ENCODE measurements at places on chromosomes 4 and X.

- DNase-seq, result no peak
Observed at GRCh38 chr4:7139167-7139982, 53.0 kb upstream of the SORCS2 start.

DNA sequence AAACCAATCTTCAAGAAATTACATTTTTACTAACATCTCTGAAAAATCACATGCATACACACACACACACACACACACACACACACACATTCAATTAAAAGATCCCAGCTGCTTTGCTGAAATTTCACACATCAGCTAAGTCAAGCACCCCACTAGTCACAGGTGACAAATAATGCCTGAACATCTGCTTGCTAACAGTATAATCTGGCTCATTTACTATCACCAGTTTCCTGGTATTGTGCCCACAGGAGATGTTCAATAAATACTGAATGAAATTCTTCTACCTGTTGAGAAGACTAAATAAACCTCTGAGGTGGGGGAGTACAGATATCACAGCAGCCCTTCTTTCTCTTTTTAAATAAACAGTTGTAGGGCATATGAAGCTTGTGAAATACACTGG, 994.0 kb downstream of the ARAP2 start:
- DNase-seq, result no peak

DNA sequence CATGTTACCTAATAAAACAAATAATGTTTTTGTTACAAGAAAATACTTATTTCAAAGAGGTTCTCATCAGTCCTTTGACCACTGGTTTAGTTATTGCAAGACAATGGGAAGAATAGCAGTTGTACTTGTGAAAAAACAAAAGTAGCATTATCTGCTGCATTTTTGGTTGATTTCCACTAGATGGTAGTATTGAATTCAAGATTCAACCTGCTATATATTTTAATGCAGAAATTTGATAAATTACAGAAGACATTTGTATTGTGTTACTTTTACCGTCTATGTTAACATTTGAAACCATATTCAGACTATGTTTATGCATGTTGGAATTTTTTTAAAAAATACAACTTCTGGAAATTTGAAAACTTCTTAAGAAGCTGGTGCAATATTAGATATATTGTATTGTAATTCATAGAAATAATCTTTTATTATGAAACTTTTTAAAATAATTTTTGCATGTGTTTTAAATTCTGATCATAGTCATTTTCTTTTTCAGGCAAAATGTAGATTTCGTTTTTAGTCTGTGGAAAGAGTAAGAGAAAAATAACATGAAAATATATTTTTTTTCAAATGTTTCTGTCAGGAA, 56.4 kb downstream of the SPCS3 start:
- DNase-seq, result no peak

- no peak for DNase-seq
Observed at GRCh38 chrX:134631426-134632346, 26.6 kb downstream of the PLAC1 start.

DNA sequence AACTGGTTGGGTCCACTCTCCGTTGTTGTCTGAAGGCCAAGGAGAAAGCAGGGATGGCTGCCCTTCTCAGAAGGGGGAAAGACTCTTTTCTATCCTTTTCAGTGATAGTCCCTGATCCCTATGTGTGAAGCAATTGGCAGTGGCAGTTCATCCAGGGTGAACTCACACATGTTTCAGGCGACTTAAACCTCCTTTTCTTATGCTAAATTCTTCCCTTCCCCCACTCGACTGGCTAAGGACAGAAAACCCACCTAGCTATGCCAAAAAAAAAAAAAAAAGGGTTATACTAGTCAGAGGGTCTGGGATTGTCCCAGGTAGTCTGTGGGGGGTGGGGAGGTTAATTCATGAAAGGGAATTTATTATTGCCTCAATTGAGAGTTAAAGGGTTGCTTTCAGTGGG, 12.2 kb upstream of the ZNF280C start:
- no peak for DNase-seq

GRCh38 chrX:148601034-148601433, 100.6 kb downstream of the AFF2 start:
- DNase-seq, result no peak

DNA sequence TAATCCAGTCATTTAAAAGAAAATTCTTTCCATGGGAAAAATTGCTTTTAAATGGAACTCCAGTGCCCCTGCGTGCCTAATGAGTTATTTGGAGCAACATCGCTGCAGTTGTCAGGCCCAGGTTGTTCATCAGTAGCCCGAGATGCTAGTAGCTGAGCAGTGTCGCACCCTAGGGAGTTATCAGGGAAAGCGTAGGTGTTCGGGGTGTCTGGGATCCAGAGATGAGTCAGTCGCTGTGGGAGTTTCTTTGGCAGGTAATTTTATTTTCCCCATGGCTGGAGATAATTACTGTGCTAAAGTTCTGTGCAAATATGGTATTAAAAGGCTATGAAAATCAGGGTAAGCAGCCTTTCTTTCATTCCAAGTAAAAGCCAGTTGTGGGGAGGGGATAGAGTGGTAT, 49.4 kb downstream of the ANXA3 start:
- DNase-seq, result no peak

GRCh38 chr4:95693594-95693993, 144.8 kb upstream of the UNC5C start:
- DNase-seq, result no peak

- DNase-seq, result peak; percentile 2
Observed at GRCh38 chrX:119118780-119119395, 8.7 kb downstream of the KIAA1210 start.

GRCh38 chrX:40165861-40166260, 68.1 kb upstream of the BCOR start:
- DNase-seq, result no peak

DNA sequence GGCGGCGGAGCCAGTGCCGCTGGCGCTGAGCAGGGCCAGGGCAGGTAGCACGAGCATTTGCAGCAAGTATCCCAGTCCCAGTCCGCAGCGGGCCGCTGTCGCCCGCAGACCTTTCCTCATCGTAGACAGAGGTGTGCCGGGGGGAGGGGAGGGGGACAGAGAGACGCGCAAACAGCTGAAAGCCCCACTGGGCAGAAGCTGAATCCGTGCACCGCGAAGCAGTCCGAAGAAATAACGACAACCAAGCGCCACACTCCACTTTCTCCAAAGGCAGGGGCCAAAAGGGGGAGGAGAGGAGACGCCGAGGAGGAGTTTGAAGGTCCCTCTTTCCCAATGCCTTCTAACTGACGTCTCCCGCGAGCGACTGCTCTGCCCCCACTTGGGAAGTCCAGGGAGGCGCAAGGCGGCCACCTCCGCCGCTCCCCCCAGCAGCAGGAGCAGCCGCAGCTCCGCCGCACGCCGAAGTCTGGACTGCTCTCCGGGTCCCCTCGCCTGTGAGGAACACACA, at the start of gene UNC5C:
Gene UNC5C, minus strand, starts transcription at position 236 of the 508 bp plus-strand sequence.
- no peak for DNase-seq

GRCh38 chr4:106522839-106523238, 154.3 kb upstream of the GIMD1 start:
- DNase-seq, result no peak

- no peak for DNase-seq
Observed at GRCh38 chrX:39308126-39308525, 506.9 kb downstream of the MID1IP1 start.

DNA sequence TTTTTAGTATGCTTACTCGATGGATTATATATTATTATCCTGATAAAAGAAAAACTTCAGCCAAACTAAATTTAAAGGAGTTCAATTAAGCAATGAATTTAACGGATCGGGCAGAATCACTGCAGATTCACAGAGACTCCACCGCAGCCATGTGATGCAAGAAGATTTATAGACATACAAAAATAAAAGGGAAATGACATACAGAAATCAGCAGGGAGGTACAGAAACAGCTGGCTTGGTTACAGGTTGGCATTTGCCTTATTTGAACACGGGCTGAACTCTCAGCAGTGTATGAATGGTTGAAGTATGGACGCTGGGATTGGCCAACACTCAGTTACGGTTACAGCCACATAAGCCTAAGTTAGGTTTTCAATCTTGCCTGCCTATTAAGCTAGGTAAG, 35.4 kb upstream of the DHRSX start:
- DNase-seq, result no peak

- no peak for DNase-seq
Observed at GRCh38 chr4:73684097-73684496, 56.3 kb upstream of the CXCL8 start.

GRCh38 chr4:168856312-168856711, 153.7 kb downstream of the CBR4 start:
- DNase-seq, result no peak

DNA sequence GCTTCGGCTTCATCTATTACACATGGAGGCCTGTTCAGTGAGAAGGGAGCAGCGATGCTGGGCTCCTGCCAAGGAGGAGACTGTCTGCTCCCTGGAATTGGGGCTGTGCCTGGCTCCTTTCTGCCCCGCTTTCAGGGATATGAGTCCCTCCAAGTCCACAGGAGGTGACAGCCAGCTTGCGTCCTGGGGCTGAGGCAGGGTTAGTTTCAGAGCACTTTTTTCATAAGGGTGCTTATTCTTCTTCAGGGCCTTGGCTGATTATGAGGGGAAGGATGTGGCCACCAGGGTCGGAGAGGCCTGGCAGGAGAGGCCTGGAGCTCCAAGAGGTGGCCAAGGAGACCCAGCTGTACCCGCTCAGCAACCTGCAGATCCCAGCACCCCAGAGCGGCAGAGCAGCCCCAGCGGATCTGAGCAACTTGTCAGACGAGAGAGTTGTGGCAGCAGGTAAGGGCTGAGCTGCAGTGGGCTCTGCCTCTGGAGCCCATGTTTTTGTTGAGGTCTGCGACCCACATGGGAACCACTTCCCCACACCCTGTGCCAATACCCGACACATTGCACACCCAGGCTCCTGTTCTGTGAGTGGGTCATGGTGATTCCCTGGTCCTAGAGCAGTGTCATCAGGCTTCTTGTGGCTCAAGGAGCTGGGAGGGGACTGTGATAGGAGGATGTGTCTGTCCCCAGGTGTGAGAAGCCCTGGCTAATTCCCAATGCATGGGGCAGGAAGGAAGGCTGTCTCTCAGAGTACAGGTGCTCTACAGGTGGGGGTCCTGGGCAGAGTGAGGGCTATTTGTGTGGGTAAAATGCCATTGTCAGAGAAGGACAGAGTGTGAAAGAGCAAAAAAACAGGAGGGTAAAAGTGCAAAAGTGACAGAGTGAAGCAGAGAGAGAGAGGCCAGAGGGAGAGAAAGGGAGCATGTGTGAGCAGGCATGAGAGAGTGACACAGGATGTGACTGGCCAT, 47.4 kb downstream of the ZNF185 start:
- no peak for DNase-seq

DNA sequence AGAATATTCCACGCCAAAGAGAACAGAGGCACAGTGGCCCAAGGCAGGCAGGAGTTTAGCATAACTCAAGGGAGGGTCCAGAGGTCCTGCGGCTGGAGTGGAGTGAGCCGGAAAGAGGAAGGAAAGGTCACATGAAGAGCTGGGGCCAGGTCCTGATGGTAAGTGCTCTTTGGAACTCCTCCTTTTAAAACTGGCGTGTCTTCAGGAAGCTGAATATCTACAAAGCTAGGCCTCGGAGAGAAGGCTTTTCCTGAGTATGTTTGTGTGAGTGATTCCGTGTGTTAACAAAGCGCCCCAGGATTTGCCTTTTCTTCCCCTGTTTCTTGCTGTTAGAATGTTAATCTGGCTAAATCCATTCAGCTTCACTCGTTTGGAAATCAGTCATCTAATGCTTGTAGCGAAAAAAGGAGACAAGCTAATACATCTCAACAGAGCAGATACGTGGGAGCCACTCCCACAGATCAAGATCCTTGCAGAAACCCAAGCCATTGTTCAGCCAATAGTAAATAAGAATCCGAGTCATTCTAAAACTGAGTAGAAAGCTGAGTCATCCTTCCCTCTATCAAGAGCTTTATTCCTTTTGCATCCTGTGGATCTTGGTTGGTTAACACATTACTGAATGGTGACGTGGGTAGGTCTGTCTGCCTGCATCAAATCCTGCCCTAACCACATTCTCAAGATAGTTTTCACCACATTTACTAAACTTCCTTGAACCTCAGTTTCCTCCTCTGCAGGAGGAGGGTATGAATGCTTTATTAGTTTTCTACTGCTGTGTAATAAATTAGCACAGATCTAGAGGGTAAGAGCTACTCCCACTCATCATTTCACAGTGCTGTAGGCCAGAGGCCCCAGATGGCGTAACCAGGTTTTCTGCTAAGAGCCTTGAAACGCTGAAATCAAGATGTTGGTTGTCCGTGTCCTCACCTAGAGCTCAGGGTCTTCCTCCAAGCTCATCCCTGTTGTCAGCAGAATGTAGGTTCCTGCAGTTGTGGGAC, 43.2 kb upstream of the RBM47 start:
- DNase-seq, result no peak

DNA sequence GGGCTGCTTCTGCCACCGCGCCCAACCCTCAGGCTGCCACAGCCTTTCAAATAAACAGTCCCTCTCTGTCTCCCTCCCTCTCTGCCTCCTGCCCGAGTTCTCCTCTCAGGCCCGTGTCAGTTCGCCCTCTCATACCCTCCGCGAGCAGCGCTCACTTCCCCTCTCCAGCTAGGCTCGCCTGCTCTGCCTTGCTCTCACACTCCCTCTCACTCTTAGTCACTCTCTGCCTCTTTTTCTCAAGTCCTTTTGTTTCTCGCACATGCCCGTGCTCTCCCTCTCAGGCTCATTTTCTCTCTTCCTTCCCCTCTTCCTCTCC, 3.2 kb downstream of the EFNB1 start:
- DNase-seq, result no peak

DNA sequence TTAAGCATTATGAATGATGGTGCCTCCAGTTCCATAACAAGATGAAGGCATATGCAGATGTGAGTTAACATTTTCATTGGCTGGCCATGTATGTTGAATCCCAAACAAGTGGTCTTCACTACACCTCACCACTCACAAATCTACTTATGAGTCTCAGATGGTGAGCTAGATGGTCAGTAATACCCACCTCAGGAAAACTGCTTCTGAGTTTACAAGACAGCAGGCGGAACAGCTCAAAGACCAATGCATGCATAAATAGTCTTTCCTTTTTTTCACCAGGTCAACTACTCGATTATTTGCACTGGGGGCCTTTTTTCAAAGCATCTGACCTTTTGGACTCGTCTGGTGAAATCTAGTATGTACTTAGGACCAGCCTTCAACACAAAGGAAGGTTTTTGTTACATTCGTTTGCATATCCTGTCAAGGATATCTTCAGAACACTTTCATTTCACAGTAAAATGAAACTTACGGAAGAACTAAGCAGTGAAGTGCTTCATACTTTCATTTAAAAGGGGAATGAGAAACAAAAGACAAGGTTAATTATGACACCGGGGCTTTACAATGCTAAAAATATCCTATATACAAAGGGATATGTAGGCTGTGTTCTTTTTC, 23.1 kb upstream of the TLR7 start:
- DNase-seq, result no peak

DNA sequence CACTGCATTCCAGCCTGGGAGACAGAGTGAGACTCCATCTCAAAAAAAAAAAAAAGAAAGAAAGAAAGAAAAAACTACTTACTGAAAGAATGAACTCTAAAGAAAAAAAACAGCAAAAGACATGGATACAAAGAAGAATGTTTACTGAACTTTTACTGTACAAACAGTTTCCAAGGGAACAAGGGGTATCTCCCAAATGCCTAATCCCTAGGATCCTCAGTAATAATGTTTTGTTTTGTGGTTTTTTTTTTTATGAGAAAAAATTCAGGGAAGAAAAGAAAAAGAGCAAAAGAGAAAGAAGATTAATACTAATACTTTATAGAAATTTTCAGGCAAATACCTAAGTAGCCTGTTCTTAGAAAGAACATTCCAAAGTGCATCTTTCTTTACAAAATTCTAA, 63.2 kb downstream of the ANTXR2 start:
- no peak for DNase-seq

Measured in stimulated activated CD8-positive, alpha-beta memory T cell treated with anti-CD3 and anti-CD28 coated beads, Interleukin-4, amount 100 ng/mL, for 1 hour (primary cell).